ENCODE measurements at places on chromosomes 7 and 10. TPM values are rescaled to one million over a fixed set of nuclear protein-coding genes. Genes with fewer than 3 reads are reported as not detected.

GRCh38 chr7:2956526-2957368, 86.9 kb downstream of the CARD11 start:
- DNase-seq, result no peak

OAT gene
- 42.7 TPM for total RNA-seq

DNA sequence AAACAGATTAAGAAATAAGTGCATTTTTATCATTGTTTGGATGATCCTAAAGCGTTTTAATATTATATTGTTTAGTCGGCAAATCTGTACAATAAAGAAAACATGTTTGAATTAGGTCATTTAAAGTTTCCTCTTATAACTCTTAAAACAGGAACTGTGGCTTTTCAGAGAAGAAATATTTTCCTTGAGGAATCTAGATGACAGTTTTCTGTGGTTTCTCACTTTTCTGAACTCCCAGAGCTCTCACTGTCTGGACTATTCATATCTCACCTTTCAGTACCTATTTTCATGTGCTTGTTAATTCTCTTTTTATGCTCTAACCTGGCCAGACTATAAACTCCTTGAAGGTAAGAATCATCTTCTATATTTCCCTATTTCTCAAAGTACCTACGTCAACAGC, 135.1 kb downstream of the CHN2 start:
- no peak for DNase-seq

NODAL gene
- total RNA-seq, result not detected

- no peak for DNase-seq
Measured at GRCh38 chr10:42987575-42987974, 89.3 kb upstream of the RET start.

- DNase-seq, result peak; percentile 50
Measured at GRCh38 chr10:46555366-46555712, 1.1 kb downstream of the GPRIN2 start.

GRCh38 chr7:80413383-80413945, 98.4 kb downstream of the GNAT3 start:
- no peak for DNase-seq

- no peak for DNase-seq
Measured at GRCh38 chr10:89649051-89649450, 4.0 kb upstream of the PANK1 start.

DNA sequence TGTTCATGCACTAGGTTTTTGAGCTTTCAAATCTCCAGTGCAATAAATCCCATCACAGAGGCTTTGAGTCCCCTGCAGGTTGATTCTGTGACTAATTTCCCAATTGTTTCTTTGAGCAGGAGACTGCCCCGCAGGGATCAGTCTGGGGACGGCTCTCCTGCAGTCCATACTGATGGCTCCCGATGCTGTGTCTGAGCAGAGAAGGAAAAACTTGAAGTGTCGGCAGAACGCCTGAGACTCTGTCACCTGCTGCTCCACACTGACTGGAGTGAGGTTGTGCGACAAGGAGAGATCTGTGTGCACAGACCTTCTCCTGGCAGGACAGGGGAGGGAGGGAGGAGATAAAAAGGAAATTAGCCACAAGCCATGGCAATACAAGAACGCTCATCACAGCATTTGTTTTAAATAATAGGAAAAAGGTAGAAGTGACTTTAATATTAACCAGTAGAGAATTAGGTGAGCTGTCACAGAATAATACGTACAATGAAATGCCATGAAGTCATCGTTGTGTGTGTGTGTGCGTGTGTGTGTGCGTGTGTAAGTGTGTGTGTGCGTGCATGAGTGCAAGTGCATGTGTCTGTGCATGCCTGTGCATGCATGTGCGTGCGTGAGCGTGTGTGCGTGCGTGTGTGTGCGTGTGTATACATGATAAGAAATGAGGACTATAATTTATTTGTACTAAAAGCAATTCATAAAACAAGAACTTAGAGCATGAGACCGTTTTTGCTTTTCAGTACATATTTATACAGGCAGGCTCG, 38.2 kb downstream of the HTR5A start:
- no peak for DNase-seq

- DNase-seq, result no peak
Measured at GRCh38 chr10:123136221-123136805, 543 bp downstream of the HMX3 start.

GRCh38 chr7:116509982-116510579, 10.5 kb downstream of the CAV2 start:
- DNase-seq, result no peak

- no peak for DNase-seq
Measured at GRCh38 chr7:112288301-112288700, 81.8 kb downstream of the ZNF277 start.

COMTD1 gene
- total RNA-seq, result 26.9 TPM

DNA sequence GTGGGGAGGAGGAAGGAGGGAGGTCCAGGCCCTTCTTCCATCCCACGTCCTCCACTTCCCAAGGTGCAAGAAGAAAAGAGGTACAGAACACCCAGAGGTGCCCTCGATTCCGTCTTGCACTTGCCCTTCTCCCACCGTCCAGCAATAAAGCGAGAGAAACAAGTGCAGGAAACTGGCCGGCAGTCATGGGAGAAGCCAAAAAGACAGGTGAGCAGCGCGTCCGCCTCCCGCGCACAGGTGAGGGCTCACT, 1.3 kb downstream of the C10orf95 start:
- DNase-seq, result no peak

STAG3 gene
- 3.1 TPM for total RNA-seq

DNA sequence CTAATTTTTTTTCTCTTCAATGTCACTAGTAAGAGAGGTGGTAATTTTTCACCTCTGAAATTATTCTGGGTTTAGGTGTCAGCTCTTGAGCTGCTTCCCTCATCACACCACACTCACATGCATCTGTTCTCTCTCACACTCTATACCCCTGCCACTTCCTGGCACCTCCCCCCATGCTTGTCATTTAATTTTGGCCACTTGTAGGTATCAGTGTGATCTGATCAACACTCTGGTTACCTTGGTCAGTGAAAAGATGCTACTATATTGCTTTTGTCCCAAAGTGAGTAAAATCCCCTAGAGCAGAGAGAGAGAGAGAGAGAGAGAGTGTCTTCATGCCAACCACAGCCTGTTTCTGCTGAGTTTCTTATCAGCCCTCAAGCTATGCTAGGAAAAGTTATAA, 42.5 kb downstream of the STK17A start:
- no peak for DNase-seq

CRYGN gene
- not detected for total RNA-seq

DNA sequence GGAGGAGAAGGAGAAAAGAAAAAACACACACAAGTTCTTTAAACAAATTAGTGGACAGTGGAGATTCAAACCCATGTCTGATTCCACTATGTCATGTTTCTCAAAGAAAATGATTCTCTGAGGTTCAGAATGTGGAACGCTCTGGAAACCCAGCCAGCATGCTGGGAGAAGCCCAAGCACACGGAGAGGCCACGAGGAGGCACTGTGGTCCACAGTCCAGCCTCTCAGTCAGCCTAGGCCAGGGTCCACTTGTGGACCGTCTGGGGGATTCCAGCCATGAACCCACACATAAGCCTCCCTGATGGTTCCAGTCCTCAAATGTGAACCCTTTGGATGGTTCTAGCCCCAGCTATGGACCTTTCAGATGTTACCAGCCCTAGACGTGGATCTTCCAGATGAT, 73.4 kb downstream of the CAV1 start:
- DNase-seq, result peak; percentile 62

DNA sequence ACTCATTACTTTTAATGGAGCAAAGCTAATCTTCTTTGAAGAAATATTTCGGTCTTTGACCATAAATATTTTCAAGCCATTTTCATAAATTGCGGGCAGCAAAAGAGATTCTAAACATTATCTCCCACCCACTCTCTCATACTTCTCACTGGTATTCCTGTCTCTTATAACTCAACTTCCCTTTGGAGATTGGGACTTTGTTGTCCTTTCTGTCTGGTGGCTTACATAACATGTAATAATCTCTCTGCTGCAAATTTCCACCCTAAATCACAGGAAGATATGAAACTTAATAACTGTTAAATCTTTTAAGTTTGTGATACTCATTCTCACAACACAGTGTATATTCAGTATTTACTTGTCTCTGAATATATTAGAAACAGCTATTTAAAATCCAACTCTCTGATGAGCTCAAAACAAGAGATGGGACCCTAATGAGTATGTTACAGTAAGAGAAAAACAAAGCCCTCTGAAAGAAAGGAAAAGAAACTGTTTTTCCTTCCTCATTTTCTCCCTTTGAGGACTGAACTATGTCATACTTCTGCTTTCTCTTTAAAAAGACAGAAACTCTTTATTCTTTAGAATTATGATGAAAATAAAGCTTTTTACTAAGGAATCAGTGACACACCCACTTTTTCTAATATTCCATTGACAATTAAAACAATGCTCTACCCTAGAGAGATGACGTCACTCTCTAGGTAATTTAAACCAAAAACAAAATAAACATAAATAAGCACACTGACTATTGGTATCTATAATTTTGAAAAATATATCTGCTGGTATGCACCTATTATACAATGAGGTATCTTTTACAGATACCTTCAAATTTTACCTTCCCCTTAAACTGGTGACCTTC, 14.7 kb downstream of the CALCR start:
- DNase-seq, result no peak

DNA sequence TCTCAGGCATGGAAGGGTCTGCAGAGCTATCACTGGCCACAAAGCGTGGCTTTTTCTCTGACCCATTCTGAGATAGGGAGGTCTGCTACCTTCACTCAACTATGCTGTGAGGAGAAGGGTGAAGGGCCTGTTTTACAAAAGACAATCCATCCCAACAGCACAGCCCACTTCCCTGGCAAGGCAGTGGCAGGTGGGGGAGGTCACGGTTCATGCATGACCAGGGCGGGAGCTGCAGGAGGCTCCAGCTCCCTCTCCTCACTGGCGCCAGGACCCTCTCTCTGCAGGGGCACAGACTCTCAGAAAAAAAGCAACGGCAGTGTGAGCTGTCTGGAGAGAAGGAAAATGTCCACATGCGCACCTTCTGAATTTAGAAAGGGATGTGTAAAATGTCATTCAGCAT, 28.5 kb downstream of the GRB10 start:
- no peak for DNase-seq

- no peak for DNase-seq
Measured at GRCh38 chr10:7444551-7445121, 33.8 kb upstream of the SFMBT2 start.

TRIL gene
- 0.18 TPM for total RNA-seq

DNA sequence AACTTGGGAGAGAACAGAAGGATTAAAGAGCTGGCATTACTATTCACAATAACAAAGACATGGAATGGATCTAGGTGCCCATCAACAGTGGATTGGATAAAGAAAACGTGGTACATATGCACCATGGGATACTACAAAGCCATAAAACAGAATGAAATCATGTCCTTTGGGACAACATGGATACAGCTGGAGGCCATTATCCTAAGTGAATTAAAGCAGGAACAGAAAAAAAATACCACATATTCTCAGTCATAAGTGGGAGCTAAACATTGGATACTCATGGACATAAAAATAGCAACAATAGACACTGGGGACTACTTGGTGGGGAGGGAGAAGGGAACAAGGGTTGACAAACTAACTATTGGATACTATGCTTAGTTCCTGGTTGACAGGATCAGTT, 133.2 kb upstream of the ITGB1 start:
- no peak for DNase-seq

DNA sequence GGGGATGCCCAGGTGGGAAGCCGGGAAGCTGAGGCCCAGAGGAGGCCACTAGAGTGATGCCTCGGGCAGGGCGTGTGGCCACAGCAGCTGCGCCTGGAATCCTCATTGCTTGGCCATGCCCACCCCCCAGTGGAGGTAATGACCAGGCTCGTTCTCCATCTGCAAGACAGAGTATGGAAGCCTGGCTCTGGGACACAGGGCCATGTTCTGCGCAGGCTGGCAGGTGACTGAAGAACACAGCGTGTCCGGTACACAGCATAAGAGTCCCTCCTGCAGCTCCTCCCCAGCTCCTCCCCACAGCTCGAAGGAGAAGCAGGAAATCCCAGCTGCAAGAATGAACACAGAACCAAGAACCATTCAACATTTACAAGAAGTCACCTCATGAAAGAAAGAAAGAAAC, 64.8 kb downstream of the SMURF1 start:
- DNase-seq, result no peak
